ENCODE measurements at places on chromosomes 5 and 9.

DNA sequence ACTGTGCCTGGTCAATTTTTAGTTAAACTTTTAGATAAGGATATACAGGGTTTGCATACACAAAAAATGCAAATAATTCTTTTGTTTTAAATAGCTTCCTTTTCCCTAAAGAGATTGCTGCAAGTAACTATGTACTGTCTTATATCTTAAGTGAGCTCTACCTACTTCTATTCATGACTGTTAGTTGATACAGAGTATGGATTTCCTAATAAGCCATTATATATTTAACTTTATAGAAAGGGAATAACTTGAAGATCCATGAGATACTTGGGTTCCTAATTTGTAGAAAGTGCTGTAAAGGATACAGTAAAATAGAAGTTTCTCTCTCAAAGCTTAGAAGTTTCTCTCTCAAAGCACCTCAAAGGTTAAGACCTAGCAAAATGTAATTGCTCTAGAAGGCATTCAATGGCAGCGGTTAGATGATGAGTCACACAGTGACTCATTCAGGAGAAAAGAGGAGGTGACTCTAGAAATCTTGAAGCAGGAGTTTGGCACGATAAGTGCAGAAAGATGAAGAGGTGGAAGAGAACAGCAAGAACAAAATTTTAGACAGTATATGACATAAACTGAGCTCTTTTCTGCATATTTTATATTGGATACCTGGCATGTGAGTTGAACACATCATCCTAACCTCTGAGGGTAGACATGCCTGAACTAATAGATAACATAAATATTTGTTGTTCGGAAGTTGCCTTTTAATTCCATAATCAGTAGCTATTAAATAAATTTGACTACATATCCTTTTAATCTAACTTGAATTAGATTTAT is 5.5 kb upstream of the DNAJC21 start:
- no peak for DNase-seq

DNA sequence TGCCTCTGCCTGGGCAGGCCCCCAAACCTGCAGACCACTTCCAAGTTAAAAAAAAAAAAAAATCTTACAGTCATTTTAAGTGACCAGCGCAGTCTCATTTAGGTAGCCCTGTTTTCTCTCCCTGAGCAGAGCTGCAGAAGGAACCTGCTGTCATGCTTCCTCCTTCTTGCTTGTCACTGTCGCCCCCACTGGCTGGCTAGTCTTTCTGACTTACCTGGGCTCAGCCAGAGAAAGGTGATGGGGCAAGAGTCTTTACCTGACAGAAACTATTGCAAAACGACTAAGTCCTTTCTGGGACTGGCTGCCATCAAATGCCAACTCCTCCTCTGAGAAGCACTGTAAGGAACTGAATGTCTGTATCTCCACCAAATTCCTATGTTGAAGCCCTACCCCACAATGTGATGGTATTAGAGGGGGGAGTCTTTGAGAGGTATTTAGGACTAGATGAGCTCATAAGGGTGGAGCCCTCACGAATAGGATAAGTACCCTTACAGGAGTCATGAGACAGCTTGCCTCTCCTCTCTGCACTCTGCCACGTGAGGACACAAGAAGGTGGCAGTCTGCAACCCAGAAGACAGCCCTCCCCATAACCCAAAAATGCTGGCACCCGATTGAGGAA is 58.4 kb upstream of the SHC3 start:
- DNase-seq: no peak

DNA sequence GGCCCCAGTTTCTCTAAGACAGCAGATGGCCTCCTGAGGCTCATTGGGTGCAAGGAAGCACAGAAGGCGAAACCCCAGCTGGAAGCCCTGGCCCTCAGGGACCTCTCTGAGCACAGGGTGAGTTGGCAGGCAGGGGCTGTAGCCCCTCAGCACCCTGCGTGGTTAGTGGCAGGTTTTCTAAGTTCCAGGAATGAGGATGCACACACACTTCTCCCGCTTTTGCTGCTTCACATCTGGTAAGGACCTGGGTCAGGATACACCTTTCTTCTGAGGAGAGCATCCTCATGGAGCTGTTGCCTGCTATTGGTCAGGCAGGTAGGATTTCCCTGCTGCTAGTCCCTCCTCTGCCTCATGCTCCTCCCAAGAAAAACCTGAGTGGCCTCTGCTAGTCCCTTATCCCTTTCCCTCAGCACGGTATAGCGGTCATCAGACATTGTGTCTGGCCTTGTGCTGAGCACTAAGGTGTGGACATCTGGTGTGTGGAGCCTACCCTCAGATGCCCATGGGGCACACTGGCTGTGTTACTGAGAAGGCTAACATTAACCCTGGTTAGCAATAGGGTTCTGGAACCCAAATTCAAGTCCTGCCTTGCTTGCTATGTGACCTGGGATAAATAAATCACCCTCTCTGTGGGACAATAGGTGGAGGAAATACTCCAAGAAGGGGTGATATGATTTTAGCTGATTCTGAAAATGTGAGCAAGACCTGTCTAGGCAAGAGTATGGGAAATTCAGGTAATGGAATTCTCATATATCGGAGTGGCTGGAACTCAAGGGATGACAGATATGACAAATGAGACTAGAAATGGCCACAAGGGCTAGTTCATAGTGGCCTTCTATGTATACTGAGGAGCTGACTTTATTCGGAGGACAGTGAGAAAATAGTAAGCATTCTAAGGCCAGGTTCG is 1.6 kb downstream of the SLC22A4 start:
- DNase-seq: no peak

GRCh38 chr9:2299156-2299842 is 284.2 kb downstream of the SMARCA2 start:
- DNase-seq: no peak

- no peak for DNase-seq
Measured at GRCh38 chr9:125476645-125477044, 215.0 kb downstream of the GAPVD1 start.

- no peak for DNase-seq
Measured at GRCh38 chr5:120446068-120446492, 18.0 kb upstream of the PRR16 start.

DNA sequence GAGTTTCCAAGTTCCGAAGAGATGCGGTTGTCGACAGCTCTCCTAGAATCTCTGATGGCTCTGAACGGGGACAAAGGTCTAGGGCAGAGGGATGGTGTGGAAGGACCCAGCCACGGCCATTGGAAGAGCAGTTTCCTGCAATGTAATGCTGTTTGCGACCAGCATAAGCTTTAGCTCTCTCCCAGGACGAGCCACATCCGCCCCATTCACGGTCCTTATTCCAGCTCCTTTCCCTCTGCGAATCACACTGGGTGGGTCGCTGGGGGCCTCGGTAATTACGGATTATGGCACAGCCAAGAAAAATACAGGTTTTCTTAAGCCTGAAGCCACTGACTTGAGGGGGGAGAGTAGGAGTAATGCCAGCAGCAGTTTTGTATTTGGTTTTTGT is 22.7 kb downstream of the ANXA2R start:
- DNase-seq: no peak
